Mammary epithelial cell (primary cell): ENCODE measurements at places on chromosomes 16 and 17. TPM values are rescaled to one million over a fixed set of nuclear protein-coding genes. Genes with fewer than 3 reads are reported as not detected.

ZNF385C gene
- total RNA-seq: 0.28 and 0.67 TPM in 2 replicates

BRIP1 gene
- 4.5 and 13.2 TPM in 2 replicates for total RNA-seq

TEKT5 gene
- not detected in 2 replicates for total RNA-seq

DPEP3 gene
- total RNA-seq: not detected

ALDH3A2 gene
- total RNA-seq: 31.5 and 59.5 TPM in 2 replicates

CCDC154 gene
- 0.17 TPM for total RNA-seq

KRTAP2-1 gene
- total RNA-seq: not detected in 2 replicates

MBTD1 gene
- total RNA-seq: 7.5 and 7.7 TPM in 2 replicates

VPS9D1 gene
- 4.3 TPM for total RNA-seq

CACNG5 gene
- total RNA-seq: not detected

TNRC6C gene
- total RNA-seq: 9.1 and 11.3 TPM in 2 replicates

PITPNM3 gene
- 16.5 TPM for total RNA-seq
